Activated CD4-positive, alpha-beta T cell treated with anti-CD3 and anti-CD28 coated beads, Interleukin-2, amount 10 ng/mL, durations not matched to agents 7 days and 5 days (primary cell): ENCODE measurements at places on chromosomes 5 and 9. TPM values are rescaled to one million over a fixed set of nuclear protein-coding genes. Genes with fewer than 3 reads are reported as not detected.

DNA sequence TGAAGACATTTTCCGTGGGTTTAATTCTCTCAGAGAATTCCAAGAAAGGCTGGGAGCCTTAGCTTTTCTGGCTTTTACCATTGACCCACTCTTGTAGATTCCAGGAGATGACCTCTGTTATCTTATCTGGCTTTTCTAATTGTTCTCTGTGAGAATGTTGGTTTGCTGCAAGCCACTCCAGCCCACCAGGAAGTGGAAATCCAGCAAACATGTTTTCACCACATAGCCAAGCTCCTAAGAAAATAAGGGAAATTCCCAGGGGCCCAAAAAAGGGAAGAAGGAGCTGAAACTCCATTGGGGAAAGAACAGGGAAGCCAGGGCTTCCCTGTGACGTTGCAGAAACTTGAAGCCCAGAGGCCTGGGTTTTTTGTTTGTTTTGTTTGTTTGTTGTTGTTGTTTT, 19.7 kb downstream of the GPR107 start:
- no peak for DNase-seq

DNA sequence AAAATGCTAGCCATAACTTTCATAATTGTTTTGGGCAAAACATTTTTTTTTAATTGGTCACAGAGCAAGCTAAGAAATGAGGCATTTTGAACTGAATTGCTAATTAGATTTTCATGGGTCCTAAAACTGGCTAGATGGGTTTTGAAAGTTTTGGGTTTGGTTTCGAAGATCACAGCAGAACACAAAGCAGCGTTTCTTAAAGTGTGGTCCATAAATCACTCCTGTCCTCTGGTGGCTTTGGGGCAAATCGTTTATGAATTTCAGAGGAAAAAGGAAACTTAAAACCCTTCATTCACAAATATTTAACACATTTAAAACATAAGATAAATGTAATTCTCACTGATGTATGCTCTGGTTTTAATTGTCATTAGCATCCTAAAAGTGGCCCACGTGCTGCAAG, 503.7 kb downstream of the SPATA31D1 start:
- DNase-seq = no peak

- DNase-seq = no peak
Measured at GRCh38 chr5:74530326-74531050, 110.0 kb downstream of the ENC1 start.

- no peak for DNase-seq
Measured at GRCh38 chr5:159242656-159243055, 20.4 kb upstream of the UBLCP1 start.

HRH2 gene
- 25.5 TPM for total RNA-seq

DNA sequence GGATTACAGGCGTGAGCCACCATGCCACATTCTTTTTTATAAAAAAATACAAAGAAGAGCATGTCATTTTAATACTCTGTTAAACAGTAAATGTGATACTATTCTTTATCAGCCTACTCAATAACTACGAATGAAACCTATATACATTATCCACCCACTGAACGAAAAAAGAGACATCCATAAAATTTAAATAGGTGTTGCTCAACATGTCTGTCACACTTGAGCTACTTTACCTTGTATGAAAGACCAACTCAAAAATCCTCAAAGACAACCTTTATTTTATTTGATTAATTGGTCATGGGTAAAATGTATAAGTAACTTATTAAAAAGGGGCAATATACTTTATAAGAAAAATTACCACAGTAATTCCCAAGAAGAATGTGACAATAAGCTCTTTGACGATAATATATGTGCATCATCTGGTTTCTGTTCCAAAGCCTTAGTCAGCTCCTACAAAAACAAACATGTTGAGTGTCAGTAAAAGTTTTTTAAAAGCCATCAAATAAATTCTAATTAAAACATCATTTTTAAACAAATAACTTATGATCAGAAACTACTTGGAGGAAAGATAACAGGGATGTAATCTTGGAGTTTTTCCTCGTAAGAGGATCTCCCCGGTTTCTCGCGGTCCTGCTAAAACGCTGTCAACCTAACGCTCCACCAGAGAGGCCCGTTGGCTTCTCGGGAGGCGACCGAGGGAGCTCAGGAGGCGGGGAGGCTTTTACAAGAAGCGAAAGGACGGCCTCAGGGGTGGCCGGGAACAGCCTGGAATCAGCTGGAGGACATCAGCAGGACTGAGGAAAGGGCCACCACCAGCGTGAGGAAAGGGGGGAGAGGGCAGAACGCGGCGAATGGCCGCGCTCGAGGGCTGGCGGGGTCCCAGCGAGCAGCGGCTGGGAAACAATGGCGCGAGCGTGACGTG, 13.5 kb upstream of the ANKRD18B start:
- DNase-seq = peak; percentile 47
